Body of pancreas (tissue), 4 donors: ENCODE measurements at places on chromosomes 7 and 10. TPM values are rescaled to one million over a fixed set of nuclear protein-coding genes. Genes with fewer than 3 reads are reported as not detected.

DNA sequence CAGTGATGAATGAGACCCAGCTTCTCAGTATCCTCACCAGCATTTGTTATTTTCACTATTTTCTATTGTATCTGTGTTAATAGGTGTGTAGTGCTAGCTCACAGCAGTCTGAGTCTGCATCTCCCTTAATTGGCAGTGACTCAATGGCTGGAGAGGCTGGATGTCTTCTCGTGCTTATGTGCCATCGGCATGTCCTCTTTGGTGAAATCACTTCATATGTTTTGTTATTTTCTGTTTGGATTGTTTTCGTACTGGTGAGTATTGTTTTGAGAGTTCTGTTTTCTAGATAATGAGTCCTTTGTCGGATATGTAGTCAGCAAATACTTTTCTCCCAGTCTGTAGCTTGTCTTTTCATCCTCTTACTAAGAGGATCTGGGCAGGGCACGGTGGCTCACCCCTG lies 66.1 kb downstream of the AMZ1 start:
- DNase-seq: no peak

DNA sequence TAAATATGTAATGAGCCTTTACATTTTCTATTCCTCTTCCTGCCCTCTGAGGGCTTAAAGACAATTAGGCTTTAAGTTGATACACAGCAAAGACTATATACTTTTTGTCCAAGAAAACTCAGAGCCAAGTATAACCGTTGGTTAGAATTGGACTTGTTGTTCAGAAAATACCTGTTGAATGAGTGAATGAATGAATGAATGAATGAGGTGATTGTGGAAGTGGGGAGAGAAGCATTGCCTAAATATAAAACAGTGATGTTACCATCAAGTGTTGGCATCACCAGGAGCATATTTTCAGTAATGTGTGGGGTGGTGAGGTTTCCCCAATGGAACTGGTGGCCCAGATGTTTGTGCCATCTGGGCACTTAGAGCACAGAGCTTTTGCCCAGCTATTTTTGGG lies 106.9 kb downstream of the AOAH start:
- no peak for DNase-seq

The AGAP5 gene
- total RNA-seq: 25.1 TPM

DNA sequence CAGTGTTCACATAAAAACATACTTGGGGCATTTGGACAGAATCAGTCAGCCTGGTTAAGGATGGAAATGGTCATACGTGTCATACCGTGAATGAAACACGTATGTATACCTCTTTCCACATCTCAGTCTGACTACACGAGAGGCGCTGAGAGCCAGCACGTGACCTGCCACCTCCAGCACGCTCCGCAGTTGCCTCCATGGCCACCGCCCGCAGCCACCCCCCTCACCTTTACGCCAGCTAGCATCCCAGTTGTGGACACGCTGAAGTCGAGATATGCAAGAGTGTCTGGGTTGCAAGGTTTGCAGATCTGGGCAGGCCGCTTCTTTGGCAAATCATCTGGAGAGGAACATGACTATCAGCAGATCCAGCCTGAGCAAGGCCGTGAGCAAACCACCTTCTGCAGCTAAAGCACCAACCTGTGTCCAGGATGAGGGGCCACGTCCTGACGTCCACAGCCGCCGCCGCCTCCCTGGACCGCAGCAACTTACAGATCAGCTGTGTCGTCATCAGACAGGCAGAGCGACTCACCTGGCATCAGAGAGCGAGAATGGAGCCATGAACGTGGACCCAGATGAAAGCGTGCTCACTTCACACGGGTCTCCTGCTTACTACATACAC lies 209.4 kb downstream of the ZMYND11 start:
- no peak for DNase-seq
